Immature natural killer cell (primary cell): ENCODE measurements at places on chromosomes 16 and 17.

DNA sequence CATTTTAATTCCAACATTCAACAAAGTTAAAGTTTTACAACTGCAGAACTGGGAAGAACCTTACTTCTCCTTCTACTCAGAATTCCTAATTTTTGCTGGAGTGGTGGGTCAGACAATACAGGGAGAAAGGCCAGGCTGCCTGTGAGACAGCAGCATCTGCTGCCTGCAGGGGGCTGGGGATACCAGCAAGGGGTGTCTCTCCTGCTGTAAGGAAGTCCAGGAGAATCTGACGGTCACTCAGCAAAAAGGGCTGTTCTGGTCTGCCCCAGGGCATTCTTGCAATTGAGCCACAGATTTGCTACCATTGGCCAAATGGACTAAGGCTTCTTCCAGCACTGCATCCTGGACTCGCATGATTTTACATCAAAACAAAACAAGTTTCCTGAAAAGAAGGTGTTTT is 426.6 kb upstream of the CDH11 start:
- no peak for DNase-seq

- DNase-seq = no peak
These were observed 3.3 kb downstream of the PGS1 start for GRCh38 chr17:78381601-78382232.

GRCh38 chr17:79980246-79981043 is 55.2 kb downstream of the TBC1D16 start:
- no peak for DNase-seq

DNA sequence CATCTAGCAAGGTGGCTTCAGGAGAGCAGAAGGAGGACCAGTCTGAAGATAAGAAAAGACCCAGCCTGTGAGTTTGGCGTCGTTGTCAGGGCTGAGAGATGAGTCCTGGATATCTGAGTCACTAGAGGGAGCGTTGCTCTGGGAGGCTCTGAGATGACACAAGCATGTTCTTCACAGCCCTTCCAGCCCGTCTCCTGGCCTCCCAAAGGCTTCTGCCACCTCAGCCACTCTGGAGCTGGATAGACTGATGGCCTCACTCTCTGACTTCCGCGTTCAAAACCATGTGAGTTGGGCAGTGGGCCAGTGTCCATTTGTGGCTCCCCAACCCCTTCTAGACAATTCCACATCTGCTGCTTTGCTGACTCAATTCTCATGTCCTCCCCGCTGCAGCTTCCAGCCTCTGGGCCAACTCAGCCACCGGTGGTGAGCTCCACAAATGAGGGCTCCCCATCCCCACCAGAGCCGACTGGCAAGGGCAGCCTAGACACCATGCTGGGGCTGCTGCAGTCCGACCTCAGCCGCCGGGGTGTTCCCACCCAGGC is 2.3 kb downstream of the TGFB1I1 start:
- DNase-seq = no peak

- DNase-seq = no peak
These were observed 61.8 kb upstream of the RBFOX1 start for GRCh38 chr16:7270823-7271222.

DNA sequence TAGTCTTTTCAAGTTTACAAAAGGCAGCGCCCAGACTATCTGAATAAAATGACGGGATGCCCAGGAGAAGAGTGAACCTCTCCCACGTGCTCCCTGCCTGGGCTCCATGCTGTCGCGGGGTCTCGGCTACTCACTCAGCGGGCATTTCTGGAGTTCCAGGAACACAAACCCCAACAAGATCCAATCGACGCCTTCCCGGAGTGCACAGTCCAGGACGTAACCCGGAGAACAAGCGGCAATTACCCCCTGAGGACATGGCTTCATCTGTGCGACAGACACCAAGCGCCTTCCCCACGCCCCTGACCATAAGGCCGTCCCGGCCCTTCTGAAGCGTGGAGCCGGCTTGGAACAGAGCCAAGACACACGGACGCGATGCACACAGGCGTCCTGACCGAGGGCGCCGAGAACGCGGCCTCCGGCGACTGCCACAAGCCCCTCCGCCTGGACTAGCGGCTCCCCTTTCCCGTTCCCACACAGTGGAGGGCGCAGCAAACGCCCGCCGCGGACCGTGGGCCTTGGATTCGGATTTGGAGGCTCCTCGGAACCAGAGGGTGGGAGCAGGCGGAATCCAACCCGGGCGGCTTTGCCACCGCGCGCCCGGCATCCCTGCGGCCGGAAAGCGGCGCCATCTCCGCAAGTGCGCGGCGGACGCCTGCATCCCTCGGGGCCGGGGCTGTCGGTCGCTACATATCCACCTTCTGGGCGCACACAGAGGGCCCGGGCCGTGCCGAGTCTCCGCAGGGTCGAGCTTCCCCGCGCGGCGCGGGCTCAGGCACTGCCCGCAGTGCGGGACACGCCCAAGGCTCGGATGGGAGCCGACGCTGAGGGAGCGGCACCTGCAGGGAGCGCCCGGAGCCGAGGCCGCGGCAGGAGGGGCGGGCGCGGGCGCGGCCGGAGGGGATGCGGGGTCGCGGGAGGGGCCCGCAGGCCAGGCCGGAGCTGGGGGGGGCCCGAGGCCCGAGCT is 725 bp downstream of the ABCA3 start:
- DNase-seq = peak; percentile 37
